ENCODE measurements at places on chromosomes 16 and 17. TPM values are rescaled to one million over a fixed set of nuclear protein-coding genes. Genes with fewer than 3 reads are reported as not detected.

DNA sequence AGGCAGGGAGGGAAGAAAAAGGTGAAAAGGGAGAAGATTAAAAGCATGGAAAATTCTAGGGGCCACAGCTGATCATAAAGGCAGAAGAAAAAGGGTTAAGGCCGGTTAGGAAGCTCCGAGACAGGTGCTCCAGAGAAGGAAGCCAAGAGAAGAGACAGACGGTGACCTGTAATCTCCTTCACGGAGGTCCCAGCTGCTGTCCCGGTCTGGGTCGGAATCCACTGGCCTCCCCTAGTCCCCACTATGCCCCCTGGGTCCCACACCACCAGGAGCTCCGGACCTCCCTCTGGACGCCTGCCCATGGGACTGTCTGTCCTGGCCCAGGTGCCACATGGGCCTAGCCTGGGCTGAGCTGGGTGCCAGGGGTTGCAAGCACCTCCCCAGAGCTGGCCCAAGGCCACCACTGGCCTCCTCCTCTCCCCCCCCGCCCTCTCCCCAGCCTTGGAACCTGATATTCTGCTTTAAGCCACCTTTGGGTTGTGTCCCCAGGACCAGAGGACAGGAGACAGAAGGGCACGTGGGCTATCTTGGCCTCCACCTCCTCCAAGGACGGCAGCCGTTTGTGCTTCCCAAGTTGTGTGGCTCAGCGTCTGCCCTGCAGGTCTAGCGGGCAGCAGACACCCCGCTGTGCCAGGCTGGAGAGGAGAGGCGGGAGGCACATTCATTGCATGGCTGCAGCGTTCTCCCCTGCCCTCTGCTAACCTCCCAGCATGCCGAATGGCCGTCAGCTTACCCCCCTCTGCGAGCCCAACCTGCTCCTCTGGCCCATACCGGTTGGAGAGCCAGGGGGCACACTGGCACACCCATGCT lies 102.4 kb downstream of the ENGASE start:
- no peak for DNase-seq

GRCh38 chr17:50778471-50778870 lies 11.2 kb upstream of the ANKRD40CL start:
- no peak for DNase-seq

DNA sequence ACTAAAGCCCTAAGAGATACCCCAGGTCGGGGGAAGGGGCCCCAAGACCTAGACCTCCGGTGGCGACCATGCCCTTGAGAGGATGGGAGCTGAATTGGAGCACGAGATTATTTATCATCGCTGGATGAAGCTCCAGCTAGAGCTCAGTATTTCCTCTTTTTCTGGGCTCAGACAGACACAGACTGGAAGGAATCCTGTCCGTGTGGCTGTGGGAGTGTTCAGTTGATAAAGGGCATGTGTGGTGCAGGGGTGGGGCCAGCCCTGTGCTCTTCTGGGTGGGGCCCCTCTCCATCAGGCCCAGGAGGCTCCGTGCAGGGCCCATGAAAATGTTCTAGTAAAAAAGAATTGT lies 6.3 kb upstream of the CBX4 start:
- DNase-seq, result no peak

VAT1 gene
- 26.1 TPM for total RNA-seq

KRT27 gene
- not detected for total RNA-seq

GRCh38 chr17:45753645-45754225 lies 30.4 kb upstream of the CRHR1 start:
- DNase-seq, result no peak

C17orf78 gene
- total RNA-seq, result not detected

BCL7C gene
- 19.5 TPM for total RNA-seq

DNA sequence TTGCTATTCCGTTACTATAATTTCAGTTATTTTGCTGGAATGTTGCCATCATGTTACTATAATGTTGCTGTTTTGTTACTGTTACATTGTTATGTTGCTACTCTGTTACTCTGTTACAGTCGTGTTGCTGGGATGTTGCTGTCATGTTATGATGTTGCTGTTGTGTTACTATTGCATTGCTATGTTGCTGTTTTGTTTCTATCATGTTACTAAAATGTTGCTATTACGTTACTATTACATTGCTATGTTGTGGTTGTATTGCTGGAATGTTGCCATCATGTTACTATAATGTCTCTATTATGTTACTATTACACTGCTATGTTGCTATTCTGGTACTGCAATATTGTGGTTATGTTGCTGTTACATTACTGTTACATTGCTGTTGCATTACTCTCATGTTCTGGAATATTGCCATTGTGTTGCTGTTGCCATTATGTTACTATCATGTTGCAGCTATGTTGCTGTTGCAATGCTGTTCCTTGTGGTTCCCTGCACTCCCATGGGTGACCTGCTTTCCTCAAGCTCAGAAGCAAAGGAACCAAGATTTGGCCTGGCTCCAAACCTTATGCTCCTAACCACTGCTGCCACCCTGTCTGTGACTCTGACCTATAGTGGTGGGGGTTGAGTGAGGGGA lies 64.4 kb downstream of the ABCC6 start:
- DNase-seq, result no peak

DNA sequence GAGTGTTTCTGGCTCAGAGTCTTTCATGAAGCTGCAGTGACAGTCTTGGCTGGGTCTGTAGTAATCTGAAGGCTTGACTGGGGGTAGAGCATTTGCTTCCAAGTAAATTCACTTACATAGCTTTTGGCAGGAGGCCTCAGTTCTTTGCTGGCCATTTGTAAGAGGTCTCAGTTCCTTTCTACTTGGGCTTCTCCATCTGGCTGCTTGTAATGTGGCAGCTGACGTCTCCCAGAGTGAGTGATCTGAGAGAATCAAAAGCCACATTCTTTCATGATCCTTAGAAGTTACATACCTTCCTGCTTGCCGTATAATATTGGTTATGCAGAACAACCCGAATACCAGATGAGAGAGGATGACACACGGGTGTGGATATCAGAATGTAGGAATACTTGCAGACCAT lies 39.8 kb downstream of the NF1 start:
- DNase-seq, result no peak

DNA sequence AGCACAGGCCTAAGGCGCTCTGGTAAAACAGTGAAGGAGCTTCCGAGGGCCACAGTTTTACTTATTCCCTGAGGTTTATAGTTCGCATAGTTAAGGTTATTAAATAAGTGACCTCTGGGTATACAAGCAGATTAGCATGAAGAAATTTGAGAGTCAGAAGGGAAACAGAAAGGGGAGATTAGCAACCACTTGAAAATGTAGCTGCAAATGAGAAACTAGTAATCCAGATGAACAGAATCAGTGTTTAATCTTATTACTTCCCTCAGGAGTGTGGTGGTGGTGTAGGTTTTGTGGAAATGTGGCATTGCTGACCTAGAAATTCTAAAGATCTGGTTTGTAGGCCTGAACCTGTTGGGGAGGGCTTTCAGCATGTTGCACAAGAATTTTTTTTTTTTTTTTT lies 130.4 kb downstream of the CCDC182 start:
- DNase-seq, result no peak

GRCh38 chr17:34146440-34147043 lies 108.5 kb upstream of the CCL2 start:
- DNase-seq, result peak; percentile 81

RPL23 gene
- 1,896 TPM for total RNA-seq

TBC1D3H gene
- total RNA-seq, result not detected

- no peak for DNase-seq
Observed at GRCh38 chr17:51354936-51355335, 94.6 kb downstream of the UTP18 start.

DNA sequence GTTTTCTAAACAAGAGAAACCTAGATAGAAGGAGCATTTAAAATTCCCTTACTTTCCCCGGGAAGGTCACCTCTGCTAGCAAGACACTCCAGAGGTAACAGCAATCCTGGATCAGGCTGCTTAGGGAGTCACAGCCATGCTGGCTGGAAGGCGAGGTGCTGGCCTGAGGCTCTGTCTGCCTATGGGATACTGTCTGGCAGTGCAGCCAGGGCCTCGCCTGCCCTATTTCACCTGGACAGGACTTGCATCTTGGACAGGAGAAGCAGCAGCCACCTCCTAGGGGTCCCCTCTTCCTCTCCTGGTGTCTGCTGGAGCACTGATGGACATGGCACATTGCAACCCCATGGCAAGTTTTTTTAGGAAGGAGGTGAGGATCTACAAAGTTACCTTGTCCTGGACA lies 15.1 kb downstream of the FA2H start:
- no peak for DNase-seq

DNA sequence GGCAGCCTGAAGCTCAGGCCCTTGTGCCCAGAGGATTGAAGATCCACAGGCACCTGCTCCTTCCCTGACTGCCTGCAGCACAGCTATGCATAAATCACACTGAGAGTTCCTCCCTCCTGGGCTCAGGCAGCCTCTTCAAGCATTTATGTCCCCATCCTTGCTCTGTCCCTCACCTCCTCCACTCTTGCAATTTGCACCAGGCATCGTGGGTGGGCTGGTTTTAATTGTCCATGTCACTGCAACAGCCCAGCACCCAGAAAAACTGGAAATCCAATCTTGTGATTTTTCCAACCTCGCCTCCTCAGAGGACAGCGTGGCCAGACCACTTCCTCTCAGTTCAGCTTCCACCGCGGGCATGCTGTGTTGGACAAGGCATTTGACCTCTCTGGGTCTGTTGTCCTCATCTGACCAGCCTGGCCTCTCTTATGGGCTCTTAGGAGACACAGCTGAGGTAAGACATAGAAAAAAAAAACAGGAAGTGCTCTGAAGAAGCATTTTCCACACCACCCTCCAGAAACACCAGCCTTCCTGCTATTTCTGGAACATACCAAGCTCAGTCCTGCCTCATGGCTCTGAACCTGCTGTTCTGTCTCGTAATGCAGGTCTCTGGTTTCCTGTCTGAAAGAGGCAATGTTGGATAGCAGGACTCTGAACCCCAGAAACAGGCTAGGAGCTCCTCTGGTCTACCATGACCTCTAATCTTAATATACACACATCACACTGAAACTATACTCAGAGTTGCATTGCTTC lies 8.3 kb downstream of the TMEM114 start:
- DNase-seq, result no peak

DNA sequence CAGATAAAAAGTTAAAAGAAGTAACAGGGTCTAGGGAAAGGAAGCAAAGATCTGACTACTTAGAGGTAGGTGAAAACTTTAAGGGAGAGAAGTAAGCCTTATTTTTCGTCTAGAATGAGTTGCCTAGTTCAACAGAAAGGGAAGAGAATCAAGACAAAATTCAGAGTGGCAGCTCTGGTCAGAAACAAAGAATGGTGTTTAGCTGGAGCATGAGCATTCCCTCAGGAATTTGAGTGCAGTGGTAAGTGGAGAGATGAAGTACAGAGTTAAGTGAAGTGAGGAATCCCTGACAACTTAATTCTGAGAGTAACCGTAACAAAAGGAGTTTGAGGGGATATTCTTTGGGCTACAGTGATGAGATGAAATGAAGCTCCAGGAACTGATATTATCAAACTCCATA lies 11.5 kb downstream of the SMG6 start:
- no peak for DNase-seq

- peak; percentile 67 for DNase-seq
Observed at GRCh38 chr17:18257268-18257981, 1.1 kb downstream of the FLII start.

EVPLL gene
- 0.37 TPM for total RNA-seq

Data from activated CD4-positive, alpha-beta T cell treated with anti-CD3 and anti-CD28 coated beads for 36 hours (primary cell).